Mucosa of gallbladder (tissue), 1 donor: ENCODE measurements at places on chromosomes 4 and X.

- DNase-seq = no peak
Measured at GRCh38 chr4:19684084-19684483, 567.6 kb upstream of the SLIT2 start.

DNA sequence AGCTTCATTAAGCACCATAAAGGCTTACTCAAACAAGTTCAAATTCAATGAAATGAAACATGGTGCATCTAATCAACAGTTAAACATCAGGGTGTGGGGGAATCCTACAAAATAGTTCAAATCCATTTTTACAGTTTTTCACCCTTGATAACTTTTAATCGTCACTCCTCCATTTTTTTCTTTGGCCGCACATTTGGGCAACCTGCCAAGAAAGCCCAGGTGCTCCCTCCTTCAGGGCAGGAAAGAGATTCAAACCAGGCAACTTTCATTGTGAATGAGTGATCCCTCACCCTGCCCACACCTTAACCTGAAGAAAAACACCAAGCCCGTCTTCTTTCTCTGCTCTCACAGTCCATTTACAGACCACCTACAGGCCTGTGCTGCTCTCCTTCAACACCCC, 24.9 kb downstream of the TRIM61 start:
- no peak for DNase-seq

GRCh38 chrX:68018248-68019203, 414.8 kb downstream of the OPHN1 start:
- no peak for DNase-seq

DNA sequence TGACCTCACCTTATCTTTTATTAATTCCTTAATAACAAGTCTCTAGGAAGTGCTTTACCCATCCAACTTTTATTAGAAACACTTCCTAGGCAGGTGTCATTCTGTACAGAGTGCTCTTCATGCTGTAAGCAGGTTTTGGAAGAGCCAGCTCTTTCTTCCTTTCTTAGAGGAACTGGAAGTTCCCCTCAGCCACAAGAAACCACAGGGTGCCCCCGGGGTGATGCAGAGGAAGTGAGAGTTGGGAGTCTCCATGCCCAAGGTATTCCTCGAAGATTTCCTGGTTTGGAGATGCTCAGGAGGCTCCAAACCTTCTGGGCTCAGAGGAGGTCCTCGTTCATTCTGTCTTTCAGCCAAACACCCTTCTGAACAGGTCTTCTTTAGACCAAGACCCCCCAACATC, 83.8 kb downstream of the EGF start:
- no peak for DNase-seq

DNA sequence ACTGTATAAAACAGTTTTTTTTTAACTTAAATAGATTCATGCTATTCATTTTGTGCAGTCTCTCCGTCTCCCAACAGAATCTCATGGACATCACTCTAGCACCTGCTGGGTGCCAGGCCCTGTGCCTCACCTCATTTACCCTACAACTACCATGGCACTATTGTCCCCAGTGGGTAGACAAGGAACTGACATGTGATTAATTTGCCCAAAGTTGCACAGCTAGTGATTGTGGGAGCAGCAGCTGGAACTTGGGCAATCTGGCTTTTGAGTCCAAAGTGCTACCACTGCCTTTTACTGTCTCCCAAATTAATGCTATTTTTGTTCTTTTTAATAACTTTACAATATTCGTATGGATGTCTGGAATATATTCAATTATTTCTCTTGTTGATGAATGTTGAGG, 11.2 kb upstream of the PGRMC2 start:
- DNase-seq = no peak

GRCh38 chr4:133152330-133152821, 3.3 kb downstream of the PCDH10 start:
- no peak for DNase-seq

DNA sequence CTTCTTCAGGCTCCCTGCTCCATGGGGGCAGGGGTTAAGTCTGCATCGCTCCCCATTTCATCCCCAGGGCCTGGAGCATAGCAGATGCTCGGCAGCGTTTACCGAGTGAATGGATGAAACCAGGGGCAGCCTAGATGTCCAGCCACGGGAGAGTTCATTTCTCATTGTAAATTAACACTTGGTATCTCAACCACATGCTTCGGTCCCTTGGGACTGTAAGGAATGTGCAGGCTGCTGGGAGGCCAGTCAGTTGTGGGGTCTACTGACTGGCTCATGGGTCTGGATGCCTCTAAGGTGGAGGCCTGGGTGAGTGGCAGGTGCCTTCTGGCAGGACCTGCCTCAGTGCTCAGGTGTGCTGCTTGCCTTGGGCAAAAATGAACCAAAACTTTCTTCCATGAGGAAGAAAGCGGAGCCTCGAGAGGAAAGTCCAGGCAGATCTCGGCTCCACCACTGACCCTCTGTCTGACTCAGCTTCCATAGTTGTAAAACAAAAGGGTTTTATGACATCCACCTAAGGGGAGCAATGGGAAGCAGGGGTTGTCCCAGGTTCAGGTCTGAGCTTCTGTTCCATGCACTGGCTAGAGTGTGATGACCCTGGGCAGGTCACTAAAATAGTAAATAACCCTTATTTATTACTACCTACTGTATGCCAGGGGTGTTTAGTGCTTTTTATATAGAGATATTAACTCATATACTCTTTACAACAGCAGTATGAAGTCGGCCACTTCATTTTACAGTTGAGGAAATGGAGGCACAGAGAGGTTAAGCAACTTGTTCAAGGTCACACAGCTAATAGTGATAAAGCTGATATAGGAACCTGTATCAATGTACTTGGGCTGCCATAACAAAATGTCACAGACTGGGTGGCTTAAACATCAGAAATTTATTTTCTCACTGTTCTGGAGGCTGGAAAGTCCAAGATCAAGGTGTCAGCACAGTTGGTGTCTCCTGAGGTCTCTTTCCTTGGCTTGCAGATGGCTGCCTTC, 144.3 kb upstream of the STX18 start:
- no peak for DNase-seq

DNA sequence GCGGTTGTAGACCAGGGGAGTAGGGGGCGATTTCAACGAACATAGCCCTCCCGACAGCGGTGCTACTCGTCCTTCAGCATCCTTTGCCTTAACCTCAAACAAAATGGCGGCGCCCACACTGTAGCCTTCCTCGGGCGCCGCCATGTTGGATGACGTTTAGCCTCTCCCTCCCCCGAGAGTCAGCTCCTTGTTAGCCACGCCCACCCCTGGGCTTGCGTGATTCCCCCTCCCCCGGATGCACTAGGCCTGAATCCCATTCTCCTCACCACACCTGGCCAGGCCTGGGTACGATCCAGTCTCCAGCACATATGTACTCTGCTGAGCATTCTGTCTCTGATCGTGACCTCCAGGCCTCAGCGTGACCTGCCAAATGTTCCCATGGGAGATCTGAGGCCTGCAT, 49.0 kb upstream of the ZNF157 start:
- peak; percentile 51 for DNase-seq

- DNase-seq = no peak
Measured at GRCh38 chrX:130110379-130111219, at the start of gene ELF4. ELF4 (minus strand) TSS chrX:130110497; CDS start chrX:130081330, 29,167 bp downstream.

- no peak for DNase-seq
Measured at GRCh38 chr4:2746891-2747695, 9.0 kb downstream of the TNIP2 start.

GRCh38 chr4:169407217-169407845, 136.6 kb upstream of the SH3RF1 start:
- DNase-seq = no peak

DNA sequence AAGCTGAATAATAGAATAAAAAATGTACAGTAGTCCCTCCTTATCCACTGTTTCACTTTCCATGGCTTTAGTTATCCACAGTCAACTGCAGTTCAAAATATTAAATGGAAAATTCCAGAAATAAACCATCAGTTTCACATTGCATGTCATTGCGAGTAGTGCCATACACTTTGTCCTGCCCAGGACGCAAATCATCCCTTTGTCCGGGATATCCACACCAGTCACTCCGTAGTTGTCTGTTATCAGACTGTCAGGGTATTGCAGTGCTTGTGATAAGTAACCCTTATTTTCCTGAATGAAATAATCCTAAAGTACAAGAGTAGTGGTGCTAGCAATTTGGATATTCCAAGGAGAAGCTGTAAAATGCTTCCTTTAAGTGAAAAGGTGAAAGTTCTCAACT, 271.3 kb downstream of the DKK2 start:
- no peak for DNase-seq

GRCh38 chr4:139419388-139419914, 34.5 kb upstream of the RAB33B start:
- DNase-seq = peak; percentile 42

DNA sequence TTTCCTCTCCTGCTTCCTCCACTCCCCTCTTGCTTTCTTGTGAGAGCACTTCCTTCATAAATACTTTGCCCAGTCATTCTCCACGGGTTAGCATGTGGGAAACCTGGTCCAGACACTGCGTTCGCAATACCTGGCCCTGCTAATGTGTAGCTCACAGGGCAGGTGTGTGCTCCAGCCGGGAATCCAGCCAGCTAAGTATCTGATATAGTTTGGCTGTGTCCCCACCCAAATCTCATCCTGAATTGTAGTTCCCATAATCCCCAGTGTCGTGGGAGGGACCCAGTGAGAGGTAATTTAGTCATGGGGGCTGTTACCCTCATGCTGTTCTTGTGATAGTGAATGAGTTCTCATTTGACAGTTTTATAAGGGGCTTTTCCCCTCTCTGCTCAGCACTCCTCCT, 32.2 kb upstream of the STX18 start:
- no peak for DNase-seq

GRCh38 chrX:131792789-131793462, 230.2 kb upstream of the STK26 start:
- DNase-seq = peak; percentile 95

DNA sequence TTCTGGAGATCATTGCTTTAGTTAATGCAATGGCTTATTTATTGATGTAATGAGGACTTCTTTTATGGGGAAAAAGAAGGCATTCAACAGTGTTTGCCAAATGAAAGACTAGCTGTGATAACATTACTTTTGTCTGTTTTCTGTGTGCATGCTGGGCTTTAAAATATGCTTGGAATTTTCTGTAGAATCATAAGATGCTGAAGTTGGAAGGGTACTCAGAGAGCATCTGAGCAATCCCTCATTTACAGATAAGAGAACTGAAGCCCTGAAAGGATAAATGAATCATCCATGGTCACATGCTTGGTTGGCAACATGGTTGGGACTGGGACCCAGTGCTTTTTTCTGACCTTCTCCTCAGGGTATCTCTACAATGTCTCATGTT, 31.4 kb upstream of the PITX2 start:
- DNase-seq = no peak

DNA sequence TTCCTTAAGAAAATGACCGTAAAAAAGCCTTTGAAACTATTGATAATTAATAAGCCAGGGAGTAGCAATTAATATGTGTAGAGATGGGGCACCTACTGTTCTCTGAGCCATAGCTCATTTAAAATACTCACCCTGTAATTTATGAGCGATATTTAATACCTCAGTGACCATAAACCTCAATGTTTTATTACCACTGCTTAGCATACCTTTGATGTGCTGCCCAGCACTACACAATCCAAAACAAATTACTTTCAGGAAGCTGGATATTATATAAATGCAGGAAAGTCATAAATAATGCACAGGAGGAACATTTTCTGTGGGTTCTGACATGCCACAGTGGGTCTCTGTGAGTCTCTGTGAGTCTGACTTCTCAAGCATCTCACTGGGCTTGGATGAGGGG, 166.1 kb upstream of the RPL34 start:
- no peak for DNase-seq

DNA sequence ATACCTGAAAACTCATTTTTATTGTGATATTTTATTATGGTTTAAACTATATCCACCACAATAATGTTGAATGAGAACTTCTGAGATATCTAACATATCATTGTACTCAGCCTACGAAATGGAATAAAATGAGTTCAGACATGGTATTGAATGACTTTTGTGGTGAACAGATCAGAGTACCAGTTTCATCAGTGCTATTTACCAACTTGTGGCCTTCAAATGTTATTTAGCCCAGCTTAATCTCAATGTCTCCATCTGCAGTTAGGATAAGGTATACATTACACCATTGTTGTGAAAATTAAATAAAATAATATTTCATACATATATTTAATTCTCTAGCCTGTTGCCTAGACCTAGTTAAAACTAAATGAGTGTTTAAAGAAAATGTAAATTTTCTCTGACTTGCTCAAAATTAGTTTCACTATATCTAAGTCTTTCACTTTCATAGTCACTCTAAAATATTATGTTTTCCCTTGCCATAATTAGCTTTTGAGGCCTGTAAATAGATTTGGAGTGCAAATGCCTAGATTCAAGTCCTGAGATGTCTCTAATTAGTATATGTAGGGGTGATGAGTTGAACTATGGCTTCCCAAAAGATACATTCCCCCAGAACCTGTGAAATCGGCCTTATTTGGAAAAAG, 594.2 kb downstream of the STPG2 start:
- DNase-seq = no peak

GRCh38 chr4:129378364-129378763, 282.4 kb downstream of the C4orf33 start:
- DNase-seq = no peak

DNA sequence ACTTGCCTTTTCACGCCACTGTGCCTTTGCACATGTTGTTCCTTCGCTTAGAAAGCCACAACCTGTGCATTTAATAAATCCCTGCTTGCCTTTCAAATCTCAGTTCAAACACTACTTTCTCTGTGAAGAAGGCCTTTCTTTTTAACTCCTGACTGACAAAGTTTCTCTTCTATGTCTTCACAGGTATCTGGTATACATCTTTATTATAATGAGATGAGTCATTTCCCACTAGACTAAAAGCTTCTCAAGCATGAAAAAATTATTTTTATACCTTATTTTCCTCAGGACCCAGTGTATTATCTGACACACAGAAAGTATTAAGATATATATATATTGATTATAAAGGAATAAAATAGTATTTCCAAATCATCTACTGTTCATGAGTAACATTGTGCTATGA, 189.9 kb downstream of the TBCK start:
- no peak for DNase-seq

- DNase-seq = no peak
Measured at GRCh38 chr4:11436673-11437072, 8.0 kb upstream of the HS3ST1 start.

DNA sequence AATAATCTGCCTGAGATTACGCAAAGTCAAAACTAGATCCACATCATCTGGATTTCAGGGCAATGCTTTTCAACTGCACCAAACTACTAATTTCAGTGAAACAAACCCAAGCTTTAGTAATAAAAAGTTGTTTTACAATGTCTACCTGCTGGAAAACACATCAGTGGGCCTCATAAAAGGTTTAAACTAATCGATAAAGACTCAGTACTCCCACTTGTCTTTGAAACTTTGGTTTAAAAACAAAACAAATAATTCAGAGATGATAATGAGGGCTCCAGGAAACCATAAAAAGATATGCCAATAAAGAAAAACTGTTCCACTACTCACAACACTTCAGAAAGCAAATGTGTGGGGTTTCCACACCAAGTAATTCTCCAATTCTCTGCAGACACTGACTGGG, 10.2 kb downstream of the PSMD10 start:
- DNase-seq = no peak

- no peak for DNase-seq
Measured at GRCh38 chrX:132742246-132742645, 216.2 kb downstream of the HS6ST2 start.

DNA sequence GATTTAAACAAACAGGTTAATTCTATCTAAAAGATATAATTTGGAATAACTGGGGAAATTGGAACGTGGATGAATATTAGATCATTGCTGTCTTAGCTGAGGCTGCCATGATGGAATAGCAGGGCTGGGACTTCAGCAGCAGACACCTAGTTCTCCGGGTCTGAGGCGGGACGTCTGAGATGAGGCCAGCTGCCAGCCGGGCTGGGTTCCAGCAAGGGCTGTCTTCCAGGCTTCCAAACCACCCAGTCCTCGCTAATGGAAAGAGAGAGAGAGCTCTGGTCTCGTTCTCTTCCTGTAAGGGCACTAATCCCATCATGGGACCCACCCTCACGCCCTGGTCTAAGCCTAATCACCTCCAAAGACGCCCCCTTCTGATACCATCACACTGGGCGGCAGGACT, 85.7 kb downstream of the ADRA2C start:
- DNase-seq = no peak
